ENCODE measurements at places on chromosomes 5 and 9. TPM values are rescaled to one million over a fixed set of nuclear protein-coding genes. Genes with fewer than 3 reads are reported as not detected.

GRCh38 chr9:87503927-87504326 lies 6.3 kb downstream of the DAPK1 start:
- no peak for DNase-seq

GRCh38 chr5:16750445-16750844 lies 133.6 kb upstream of the RETREG1 start:
- no peak for DNase-seq

- DNase-seq: no peak
Observed at GRCh38 chr9:137880976-137881530, 3.5 kb downstream of the CACNA1B start.

MSMP gene
- total RNA-seq: not detected
